IgD-negative memory B cell (primary cell): ENCODE measurements at places on chromosomes 7 and 10. TPM values are rescaled to one million over a fixed set of nuclear protein-coding genes. Genes with fewer than 3 reads are reported as not detected.

GIMAP7 gene
- 24.1 TPM for polyA plus RNA-seq

OAT gene
- polyA plus RNA-seq: 46.4 TPM

NRP1 gene
- not detected for polyA plus RNA-seq

MINDY3 gene
- 4.5 TPM for polyA plus RNA-seq

CTAGE8 gene
- polyA plus RNA-seq: 0.33 TPM

ZNF862 gene
- polyA plus RNA-seq: 4.3 TPM

UNCX gene
- not detected for polyA plus RNA-seq

C10orf71 gene
- polyA plus RNA-seq: not detected

GIMAP6 gene
- 4.6 TPM for polyA plus RNA-seq

ACSM6 gene
- not detected for polyA plus RNA-seq

PHTF2 gene
- polyA plus RNA-seq: 23.3 TPM

NOS3 gene
- polyA plus RNA-seq: 2.0 TPM

COL26A1 gene
- polyA plus RNA-seq: not detected
